NCI-H69 (cell line): ENCODE measurements at places on chromosomes 16 and 17.

- DNase-seq: peak; percentile 7
Measured at GRCh38 chr17:6456914-6457687, 12.8 kb downstream of the PIMREG start.

- DNase-seq: no peak
Measured at GRCh38 chr17:68052810-68053209, 17.3 kb downstream of the KPNA2 start.

DNA sequence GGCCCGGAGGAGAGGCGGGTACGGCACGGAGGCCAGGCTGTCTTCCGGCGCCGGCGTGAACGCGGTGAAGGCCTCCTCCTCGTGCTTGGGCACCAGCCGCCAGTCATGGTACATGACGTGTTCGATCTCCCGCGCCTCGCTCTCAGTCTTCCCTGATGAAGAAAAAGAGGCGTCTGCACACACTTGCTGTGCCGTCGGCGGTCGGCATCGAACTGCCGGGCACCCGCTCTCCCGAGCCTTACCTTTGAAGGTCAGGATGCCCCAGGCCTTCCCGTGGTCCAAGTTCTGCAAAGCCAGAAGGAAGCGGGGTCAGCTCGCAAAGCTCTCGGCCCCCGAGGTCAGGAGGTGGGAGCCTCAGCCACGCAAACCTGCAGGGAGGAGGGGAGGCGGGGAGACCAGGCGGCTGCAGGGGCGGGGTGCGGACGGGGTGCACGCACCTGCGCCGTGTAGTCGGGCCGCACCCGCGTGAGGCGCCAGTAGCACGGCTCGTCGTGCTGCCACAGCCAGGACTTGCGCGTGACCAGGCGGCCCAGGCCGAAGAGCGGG, at the start of gene EME2:
Gene EME2 (plus strand): TSS at position 449 of the 546 bp plus-strand sequence. CDS start 418 bp downstream, outside the sequence.
- peak; percentile 75 for DNase-seq

- peak; percentile 51 for DNase-seq
Measured at GRCh38 chr16:89289428-89290395, 72.2 kb downstream of the ZNF778 start.

GRCh38 chr17:5540321-5540720, 44.0 kb downstream of the NLRP1 start:
- DNase-seq: no peak

- no peak for DNase-seq
Measured at GRCh38 chr16:29898135-29898803, 1.1 kb downstream of the SEZ6L2 start.

DNA sequence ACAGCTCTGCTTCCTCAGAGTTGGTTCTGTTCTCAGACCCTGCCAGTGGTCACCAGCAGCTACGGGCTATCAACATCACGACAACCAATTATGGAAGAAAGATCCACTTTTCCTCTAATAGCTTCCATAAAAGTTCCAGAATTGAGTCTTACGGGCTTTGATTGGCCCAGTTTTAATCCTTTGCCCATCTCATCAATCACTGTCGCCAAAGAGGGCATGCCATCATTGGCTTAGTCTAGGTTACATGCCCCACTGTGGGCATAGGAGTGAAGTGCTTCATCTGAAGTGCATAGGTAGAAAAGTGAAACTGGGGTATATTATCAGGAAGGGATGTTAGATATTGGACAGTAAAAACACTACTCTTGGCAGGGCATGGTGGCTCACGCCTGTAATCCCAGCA, 76.6 kb upstream of the DHX40 start:
- no peak for DNase-seq

DNA sequence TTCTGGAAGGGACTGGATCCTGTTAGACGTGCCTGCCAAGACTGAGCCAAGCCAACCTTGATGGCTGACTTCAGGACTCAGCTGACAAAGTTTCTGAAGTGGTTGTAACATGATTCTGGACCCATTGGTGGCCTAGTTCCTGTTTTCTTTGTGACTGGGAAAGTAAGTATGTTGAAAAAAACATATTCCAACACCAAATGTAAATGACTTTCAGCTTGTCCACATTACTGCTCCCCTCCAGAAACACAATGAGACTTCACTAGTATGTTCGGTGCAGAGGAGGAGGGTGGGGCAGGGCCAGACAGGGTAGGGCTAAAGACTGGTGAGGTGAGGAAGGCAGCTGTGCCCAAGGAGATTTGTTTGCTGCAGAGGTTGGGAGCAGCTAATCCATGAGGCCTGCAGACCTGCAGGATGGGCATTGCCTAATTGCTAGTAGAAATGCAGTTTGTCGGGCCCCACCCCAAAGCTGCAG, 26.4 kb downstream of the NMT1 start:
- no peak for DNase-seq

DNA sequence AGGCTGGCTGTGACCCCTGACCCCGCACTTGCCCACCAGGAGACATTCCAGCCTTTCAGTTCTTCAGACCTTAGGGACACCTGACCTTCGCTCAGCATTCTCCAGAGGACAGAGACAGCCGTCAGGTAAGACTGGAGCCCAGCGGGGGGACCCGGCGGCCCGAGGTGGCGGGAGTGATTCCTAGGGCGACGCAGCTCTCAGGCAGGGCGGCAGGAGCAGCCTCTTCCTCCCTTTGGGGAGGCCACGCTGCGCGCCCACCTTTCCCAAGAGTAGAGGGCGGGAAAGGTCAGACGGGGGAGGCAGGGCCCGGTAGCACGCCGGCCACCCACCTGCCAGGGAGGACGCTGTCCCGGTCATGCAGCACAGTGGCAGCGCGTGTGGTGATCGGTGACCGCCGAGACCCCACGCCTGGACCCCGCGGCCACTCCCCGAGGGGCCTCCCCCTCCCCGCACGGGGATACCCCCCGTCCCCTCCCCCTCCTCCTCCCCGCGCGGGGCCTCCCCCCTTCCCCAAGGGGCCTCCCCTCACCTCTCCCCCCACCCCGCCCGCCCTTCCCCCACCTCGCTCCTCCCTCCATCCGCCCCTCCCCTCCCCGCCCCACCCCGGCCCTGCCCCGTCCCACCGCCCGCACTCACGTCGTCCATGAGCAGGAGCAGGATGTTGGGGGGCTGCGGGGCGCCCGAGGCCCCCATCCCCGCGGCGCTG, 472 bp downstream of the GALNS start:
- DNase-seq: peak; percentile 32

GRCh38 chr16:27972500-27972899, 91.0 kb downstream of the GSG1L start:
- peak; percentile 75 for DNase-seq

- DNase-seq: no peak
Measured at GRCh38 chr16:83247767-83248372, 559.9 kb upstream of the HSBP1 start.

- peak; percentile 20 for DNase-seq
Measured at GRCh38 chr17:40819528-40820125, 2.8 kb downstream of the KRT10 start.

GRCh38 chr17:78300962-78301820, 58.7 kb downstream of the SOCS3 start:
- DNase-seq: no peak
